ENCODE measurements at places on chromosomes 12 and 14. TPM values are rescaled to one million over a fixed set of nuclear protein-coding genes. Genes with fewer than 3 reads are reported as not detected.

TAS2R10 gene
- polyA plus RNA-seq = 2.3 TPM

FZD10 gene
- 2.4 TPM for polyA plus RNA-seq

SETD1B gene
- 16.5 TPM for polyA plus RNA-seq

AHNAK2 gene
- polyA plus RNA-seq = 1.9 TPM

TARBP2 gene
- 60.3 TPM for polyA plus RNA-seq

All from left renal cortex interstitium (tissue), 4 donors.